ENCODE measurements at places on chromosomes 2 and 18.

DNA sequence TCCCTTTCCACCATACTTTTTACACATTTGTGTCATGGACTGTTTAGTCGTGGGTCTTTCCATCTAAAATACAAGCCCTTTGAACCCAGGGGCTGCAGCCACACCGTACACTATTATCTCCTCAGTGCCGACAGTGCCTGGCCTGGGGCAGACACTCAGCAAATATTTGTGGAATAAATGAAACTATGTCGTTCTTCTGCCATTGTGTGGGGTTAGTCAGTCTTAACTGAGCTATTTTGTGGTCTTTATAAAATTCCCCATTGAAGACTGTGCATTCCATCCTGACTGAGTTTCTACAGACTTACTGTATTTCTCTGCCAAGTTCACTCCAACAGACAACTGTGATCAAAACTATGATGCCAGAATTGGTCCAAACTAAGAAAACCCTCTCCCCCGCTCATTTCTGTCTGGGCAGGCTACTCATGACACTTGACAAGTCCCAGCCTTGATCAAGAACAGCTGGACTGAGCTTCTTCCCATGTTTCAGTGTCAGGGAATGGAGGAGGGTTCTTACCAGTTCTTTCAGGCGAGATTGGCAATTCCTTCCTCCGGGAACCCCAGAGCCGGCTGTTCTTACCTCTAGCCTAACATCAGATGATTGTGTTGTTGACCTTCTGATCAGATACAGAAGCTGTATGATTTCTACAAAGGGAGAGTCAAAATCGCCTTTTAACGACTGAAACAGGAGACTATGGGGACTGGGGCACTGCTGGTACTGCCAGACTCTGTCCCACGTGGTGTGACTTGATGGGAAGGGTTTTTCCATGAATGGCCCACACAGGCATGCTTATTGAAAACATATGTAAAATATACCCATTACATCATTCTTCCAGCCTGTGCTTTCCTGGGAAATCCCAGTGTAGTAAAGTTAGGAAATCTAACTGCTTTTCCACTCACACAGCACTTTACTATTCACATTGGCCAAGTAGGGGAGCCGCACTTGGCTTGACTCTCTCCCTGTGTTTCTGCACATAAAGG is 77.4 kb upstream of the NPAS2 start:
- DNase-seq: no peak

DNA sequence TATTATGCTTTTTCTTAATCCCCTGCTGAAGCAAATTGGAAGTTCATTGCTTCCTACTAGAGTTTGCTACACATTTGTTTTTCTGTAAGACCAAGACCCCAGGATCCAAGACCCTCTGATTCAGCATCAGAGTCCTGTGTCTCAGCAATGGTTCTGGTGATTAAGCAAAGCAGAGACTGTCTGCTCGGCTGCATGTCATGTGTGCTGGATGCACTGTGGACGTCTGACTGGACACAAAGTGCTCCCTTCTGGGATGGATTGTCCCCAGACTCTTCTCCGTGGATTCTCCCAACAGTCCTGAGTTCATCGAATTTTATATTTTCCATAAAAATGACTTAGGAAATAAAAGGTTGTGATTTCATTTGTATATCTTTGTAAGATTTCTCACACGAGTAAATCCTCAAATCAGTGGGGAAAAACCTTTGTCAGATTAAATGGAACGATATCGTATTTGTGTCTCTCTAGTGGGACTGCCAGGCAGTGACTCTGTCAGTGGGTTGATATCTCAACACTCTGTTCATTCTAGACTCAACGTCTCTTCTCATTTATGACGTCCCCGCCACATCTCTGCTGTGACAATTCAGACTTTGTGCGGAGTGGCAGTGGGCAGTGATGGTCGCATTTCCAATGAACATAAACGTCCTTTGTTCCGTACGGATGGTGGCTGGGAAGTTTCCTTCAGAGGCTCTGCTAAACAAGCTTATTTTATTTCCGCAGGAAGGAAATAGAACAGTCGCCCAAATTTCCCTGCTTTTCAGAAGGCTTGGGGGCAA is 58.6 kb downstream of the NCAPH start:
- no peak for DNase-seq

DNA sequence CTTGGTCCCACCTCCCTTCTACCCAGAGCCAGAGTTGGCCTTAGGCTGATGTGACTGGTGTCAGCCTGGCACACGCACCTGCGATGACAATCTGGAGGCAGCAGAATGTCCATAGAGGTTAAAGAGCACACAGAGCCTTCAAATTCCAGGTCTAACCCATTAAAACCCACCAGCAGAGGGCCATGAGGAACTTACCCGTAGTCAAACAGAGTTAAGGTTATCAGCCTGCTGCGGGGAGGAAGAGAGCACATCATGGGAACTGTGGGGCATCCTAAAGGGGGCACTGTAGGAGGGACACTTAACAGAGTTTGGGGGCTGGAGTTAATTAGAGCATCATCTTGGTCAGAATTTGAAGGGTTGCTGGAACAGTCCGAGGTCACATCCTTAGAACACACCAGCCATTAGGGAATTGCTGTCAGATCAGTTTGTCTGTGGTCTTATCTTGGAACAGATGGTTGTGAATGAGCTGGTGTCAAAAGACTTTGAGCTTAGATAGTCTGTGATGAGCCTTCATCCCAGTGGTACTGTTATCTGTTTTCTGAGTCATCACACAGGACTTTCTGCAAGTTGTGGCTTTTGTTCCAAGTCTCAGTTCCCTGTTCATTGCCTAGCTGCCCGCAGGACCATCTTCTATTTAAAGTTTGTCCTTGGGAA is 248.6 kb downstream of the LOXHD1 start:
- DNase-seq: no peak

DNA sequence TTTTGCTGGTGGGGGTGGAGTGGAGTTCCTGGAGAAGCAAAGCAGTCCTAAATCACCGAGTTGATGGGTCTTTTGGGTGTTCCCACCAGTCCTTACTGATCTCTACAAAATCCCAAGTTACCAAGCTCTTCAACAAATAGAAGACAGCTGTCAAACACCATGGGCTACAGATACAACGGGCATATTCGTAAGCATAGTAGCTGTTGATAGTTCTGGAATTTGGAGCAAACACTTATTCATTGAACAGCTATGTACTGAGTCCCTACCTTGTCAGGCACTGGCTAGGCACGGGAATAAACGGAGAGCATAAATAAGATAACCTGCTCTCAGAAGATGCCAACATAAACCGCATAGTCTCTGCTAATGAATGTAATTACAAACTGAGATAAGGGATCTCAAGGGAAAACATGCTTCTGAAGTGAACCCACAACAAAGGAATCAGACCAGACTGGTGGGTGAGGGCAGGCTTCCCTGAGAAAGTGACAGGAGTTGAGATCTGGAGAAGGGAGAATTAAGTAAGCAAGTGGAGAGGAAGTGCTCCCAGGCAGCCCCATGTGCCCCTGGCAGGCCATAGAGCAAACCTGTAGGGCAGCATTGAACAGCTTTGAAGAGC is 947 bp upstream of the ANKRD44 start:
- no peak for DNase-seq

GRCh38 chr2:238171575-238172187 is 12.9 kb downstream of the ERFE start:
- DNase-seq: no peak

GRCh38 chr2:234958746-234959395 is 7.1 kb downstream of the SH3BP4 start:
- DNase-seq: no peak

GRCh38 chr2:237598468-237599208 is 8.1 kb upstream of the RAB17 start:
- no peak for DNase-seq

- DNase-seq: no peak
These were observed 33.3 kb downstream of the CNGA3 start for GRCh38 chr2:98379311-98380202.
